Posterior vena cava (tissue), 2 donors: ENCODE measurements at places on chromosomes 6 and 20. TPM values are rescaled to one million over a fixed set of nuclear protein-coding genes. Genes with fewer than 3 reads are reported as not detected.

The BPI gene
- total RNA-seq: 0.65 TPM

The MCHR2 gene
- total RNA-seq: not detected

The ARMH2 gene
- total RNA-seq: not detected

The PPDPF gene
- 172 TPM for total RNA-seq

The BPIFB1 gene
- total RNA-seq: not detected

The PPARD gene
- 19.8 TPM for total RNA-seq

- peak; percentile 77 for DNase-seq
These were observed 125.4 kb downstream of the HIVEP1 start for GRCh38 chr6:12137480-12137879.

DNA sequence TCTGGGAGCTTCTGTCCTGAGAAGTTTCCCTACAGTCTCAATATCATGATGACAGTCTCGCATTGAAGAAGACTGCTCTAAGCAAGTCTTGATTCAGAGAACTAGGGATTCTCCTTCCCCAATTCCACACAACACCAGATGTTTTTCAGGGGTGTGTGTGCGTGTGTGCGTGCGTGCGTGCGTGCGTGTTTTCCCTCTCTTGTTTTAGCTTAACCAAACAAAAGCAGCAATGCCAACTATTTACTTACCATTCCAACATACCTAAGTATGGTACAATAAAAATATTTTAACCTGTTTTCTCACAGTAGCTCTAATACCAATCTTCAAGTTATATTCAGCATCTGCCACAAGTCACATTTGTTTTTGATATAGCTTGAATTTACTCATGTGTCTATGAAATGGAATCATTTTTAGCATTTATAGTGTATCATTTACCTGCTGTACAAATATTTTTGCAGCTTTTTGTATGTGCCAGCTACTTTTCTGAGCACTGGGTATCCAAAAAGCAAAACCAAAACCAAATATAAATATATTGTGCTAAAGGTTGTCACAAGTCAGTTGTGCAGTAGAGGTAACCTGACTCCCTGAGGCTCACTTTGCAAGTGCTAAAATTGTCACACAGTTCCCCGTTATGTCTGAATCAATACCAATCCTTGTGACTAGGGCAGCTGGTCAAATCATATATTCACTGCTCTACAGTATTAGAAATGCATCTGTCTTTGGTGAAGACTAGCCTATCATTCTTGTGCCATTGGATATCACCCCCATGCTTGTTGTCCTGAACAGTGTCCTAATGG is 21.7 kb upstream of the MYLIP start:
- no peak for DNase-seq

GRCh38 chr6:72476051-72476450 is 145.8 kb upstream of the KCNQ5 start:
- no peak for DNase-seq

DNA sequence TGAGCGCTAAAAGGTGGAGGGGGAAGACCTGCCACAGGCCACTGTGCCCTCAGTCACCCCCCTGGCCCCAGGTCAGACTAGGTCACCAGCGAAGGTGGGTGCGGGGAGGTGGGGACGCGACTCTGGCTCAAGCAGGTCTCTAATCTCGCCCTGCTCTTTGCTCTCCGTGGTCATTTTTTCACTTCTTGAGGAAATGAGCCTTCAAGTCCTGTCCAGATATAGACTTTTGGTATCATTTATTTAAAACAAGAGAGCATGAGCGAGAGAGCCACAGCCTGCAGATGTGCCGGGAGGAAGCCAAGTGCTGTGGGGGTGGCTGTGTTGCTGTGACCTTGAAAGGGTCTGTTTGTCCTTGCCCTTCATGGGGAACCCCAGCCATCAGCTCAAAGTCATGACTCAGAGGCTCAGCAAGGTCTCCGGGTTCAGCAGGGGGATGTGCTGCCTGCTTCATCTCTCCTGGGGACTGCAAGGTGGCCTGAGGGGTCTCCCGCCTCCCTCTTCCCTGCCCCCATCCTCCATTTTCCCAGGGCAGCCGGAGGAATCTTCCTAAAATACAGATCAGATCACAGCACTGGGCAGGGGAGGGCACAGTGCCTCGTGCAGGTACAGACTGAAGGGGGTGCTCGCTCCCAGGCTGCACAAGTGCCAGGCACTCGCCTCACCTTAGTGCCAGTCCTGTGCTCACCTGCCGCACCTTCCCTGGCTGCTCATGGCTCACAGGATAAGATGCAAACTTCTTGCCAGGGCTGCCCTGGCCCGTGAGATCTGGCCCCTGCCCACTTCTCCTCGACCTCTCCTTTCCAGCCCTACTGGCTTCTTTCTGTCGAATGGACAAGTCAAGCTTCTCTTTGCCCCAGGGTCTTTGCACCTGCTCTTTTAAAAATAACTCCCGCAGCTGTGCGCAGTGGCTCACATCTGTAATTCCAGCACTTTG is 26.5 kb downstream of the SULF2 start:
- DNase-seq: no peak

- no peak for DNase-seq
These were observed 1021.6 kb downstream of the EYS start for GRCh38 chr6:64685401-64685800.

GRCh38 chr6:5029609-5030008 is 25.8 kb upstream of the RPP40 start:
- no peak for DNase-seq

DNA sequence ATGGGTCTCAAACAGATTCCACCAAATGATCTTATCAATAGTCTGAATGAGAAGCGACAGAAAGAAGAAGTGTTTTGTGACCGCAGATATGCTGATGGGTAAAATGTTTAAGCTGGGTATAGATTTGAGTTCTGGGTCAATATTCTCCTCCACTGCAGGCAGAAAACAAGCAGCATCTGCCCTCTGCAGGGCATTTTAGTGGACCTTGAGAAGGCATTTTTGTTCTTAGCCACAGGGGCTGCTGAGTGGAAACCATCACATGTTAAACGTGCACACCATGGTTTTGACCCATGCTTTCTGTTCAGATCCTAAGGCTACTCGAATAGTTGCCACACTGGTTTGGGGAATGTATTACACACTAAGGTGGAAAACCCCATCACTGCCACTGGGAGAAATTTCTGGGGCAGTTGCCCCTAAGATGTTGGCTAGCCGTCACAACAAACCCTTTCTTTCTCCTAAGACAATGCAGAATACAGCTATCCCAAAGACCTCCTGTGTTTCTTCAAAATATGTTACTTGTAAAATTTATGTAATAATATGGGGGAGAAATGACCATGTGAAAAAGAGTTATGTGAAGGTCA is 5.5 kb downstream of the POU3F2 start:
- no peak for DNase-seq

- DNase-seq: no peak
These were observed 18.9 kb downstream of the PHACTR2 start for GRCh38 chr6:143696664-143697000.

GRCh38 chr6:29696147-29697125 is 15.5 kb upstream of the ZFP57 start:
- DNase-seq: no peak

DNA sequence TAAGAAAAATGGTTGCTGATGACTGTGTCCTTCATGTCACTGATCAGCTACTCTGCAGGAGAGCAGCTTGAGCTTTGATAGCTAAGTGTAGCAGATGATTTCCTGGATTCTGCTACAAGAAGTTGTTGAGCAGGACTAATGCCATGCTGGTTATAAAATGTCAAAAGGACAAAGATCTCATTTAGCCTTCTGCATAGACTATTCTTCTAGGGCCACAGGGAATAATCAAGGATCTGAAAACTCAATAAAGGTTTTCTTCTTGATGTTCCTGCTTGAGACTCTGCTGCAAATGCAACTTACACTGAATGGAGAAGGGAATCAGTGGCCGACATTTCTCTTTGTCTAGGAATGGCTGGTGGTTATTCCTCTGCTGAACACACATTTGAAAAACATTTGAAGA is 360.3 kb upstream of the PTCHD4 start:
- no peak for DNase-seq

GRCh38 chr6:70797625-70798024 is 129.9 kb downstream of the SMAP1 start:
- DNase-seq: no peak

DNA sequence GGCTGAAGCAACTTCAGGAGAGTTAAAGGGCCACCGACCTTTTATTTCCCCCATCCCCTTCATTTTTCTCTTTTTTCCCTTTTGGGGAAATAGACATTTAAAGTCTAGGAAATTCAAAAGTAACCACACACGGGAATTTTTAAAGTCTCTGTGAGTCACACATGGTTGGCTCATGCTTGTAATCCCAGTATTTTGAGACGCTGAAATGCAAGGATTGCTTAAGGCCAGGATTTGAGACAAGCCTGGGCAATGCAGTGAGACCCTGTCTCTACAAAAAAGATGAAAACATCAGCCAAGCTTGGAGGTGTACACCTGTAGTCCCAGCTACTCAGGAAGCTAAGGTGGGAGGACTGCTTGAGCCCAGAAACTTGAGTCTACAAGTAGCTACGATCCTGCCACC is 34.2 kb downstream of the KATNA1 start:
- DNase-seq: no peak

- DNase-seq: no peak
These were observed 107.7 kb upstream of the BTN3A2 start for GRCh38 chr6:26257272-26257671.
